ENCODE measurements at places on chromosomes 13 and 19.
A peak's percentile ranks its signal among the peaks of the same experiment; 100 is the strongest.

GRCh38 chr13:49441846-49442245 lies 2.0 kb downstream of the CAB39L start:
- DNase-seq, result no peak

- no peak for DNase-seq
Observed at GRCh38 chr13:73340069-73340468, 281.3 kb downstream of the KLF5 start.

DNA sequence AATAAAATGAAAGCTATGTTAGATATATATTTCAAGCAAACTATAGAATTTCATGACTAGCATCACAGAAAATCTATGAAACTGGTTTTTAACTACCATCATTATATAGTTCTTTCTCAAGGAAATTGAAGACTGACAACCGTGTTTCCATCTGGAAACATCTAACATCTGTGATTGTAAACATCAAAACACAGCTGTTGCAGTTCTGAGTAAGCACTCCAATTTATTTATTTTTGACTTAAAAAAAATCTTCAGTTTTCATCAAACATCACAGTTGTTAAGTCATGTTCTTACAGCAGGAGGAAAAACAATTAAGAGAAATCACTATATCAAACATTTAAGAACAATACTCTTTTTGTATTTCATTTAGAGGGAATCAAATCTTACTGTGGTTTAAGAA lies 1653.0 kb upstream of the MIR17HG start:
- DNase-seq, result no peak

- DNase-seq, result peak; percentile 67
Observed at GRCh38 chr13:30744056-30744680, 8.8 kb downstream of the ALOX5AP start.

- DNase-seq, result no peak
Observed at GRCh38 chr13:102261809-102262208, 140.0 kb downstream of the FGF14 start.

DNA sequence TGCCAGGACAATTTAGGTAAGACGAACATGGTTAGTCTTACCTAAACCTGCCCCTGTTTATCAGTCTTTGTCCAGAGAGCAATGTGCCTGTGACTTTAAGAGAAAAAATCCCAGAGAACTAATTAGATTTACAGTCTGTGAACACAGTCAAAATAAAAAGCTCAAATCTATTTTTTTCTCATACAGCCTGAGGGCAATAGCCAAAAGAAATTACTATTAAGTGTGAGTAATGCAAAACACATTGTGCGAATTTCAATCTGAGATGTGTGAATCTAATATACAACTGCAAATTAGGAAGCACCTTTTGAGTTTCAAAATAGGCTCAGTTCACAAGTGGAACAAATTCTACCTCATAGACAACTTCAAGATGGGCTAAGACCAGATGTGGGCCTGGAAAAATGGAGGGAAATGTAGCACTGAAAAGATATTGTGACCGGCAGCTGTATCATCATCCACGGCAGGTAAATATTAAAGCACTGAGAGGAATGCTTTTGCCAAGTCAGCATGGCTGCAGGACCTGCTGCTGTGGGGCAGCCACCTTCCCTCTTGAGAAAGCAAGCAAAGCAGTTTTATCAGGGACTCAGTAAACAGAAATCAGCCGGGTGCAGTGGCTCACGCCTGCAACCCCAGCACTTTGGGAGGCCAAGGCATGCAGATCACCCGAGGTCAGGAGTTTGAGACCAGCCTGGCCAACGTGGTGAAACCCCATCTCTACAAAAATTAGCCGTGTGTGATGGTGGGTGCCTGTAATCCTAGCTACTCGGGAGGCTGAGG lies 114.8 kb downstream of the KATNAL1 start:
- DNase-seq, result no peak

DNA sequence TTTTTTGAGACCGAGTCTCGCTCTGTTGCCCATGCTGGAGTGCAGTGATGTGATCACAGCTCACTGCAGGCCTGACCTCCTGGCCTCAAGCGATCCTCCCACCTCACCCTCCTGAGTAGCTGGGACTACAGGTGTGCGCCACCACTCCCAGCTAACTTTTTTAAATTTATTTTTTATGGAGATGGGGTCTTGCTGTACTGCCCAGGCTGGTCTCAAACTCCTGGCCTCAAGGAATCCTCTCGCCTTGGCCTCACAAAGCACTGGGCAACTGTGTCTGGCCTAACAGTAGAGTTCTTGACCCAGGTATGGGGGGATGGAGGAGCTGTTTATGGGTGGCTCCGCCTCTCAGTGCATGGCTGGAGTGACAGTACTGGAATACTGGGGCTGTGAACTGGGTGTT lies 59.6 kb downstream of the SMARCA4 start:
- no peak for DNase-seq

DNA sequence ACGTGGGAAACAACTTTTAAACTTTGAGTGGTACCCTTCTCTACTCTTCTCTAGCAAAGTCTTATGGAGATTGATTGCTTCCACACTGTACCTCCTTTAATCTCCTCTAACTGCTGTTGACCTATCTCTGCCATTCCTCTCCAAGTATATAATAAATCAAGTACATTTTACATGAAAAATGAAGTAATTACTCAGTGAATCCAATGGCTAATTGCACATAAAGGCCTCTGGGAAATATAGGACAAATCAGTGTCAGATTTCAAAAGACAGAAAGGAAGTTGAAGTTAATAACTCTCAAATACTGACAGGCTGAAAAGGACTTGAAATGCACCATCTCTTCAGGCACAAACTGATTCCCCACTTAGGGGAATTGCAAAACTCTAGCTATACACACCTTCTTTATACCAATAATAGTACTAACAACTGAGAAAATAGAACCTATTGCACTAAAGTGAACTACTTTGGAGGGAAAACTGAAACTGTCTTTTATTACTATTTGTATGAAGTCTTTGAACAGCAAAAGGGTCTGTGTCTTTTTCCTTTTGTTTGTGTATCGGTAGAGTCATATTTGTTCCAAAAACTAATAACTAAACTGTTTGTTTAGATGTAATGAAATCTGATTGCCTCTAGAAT lies 701.1 kb downstream of the PCDH9 start:
- no peak for DNase-seq

DNA sequence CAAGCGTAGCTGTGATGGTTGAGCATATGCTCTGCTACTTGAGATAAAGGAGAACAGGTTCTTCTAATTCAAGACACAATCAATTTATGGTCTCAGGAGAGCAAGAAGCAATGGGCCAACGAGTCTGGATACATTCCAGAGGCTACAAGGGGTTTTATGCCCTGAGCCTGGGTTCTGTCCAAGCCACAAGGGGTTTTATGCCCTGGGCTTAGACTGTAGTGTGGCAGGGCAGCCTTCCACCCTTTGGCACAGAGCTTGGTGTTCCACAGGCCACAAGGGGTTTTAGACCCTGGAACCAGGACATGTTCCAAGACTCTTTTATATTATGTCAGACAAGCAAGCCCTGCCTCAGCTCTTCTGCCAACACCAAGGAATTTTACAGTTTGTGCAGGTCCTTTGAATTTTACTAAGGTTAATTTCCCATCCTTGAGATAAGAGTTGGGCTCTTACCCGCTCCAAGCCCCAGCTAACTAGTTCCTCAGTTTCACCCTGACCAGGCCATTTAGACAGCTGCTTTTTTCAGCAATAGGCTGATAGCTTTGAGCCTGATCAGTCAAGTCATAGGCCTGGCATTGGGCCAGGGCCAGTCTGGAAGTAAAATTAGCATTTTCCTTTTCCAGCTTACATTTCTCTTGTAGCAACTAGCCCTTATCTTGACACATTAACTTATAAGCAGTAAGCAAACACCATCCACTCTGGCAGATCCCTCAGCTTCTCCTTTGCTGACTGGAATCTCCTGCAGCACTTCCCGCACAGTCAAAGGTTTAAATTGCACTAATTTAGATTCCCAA lies 95.0 kb downstream of the ZNF737 start:
- no peak for DNase-seq

GRCh38 chr13:103178986-103179943 lies 113.0 kb upstream of the SLC10A2 start:
- DNase-seq, result no peak

DNA sequence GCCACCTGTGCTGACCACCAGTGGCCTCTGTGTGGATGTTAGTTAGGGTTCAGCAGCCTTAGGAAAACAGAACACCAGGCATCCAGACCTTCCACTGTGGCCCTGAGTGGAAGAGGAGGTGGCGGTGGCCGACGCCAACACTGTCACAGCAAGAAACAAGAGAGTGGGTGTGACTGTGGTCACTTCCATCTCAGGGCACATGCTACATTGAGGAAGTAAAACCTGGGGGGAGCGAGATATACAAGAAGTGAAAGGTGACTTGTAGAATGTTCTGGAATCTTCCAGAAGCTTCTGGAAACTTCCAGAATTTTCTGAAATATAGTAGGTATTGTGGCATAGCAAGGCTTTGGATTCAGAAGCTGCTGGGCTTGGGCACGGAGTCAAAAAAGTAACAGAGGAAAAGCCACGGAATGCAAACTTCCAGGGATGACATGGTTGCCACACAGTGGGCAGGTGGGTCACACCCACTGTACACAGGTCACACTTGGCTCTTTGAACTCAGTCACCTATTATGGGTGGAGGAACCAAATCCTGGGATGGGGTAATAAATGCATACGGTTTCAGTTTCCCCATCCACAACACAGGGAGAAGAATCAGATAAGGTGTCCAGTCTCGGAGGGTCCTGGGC lies 24.3 kb downstream of the GNG7 start:
- no peak for DNase-seq

DNA sequence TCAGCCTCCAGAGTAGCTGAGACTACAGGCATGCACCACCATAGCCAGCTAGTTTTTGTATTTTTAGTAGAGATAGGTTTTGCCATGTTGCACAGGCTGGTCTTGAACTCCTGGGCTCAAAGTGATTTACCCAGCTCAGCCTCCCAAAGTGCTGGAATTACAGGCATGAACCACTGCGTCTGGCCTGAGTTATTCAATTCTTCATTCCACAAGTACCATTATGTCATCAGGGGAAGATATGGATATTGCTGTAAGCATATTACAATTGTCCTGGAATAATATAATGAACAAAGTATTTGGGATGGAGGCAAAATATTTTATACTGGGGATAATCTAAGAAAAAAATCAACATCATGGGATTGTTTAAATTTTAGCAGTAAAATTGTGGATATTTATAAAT lies 646.0 kb upstream of the SLITRK6 start:
- no peak for DNase-seq

GRCh38 chr13:27569405-27569804 lies 50.9 kb downstream of the LNX2 start:
- no peak for DNase-seq

DNA sequence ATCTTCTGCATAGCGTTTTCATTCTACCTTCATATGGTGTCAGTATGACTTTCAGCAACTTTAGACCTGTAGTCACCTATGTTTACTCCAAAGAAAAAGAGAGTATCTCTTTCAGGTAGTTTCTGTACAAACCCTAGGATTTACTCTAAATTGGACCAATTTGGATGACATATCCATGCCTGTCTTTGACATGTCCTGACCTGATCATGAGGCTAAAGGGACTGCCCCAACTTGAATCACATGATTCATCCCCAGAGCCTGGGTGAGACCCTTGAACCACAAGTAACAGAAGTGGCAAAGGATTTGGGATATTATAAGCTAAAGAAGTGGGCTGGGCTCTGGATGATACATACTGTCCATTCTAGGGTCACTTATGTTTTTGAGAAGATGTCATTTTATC lies 124.5 kb upstream of the CSNK1A1L start:
- DNase-seq, result no peak

DNA sequence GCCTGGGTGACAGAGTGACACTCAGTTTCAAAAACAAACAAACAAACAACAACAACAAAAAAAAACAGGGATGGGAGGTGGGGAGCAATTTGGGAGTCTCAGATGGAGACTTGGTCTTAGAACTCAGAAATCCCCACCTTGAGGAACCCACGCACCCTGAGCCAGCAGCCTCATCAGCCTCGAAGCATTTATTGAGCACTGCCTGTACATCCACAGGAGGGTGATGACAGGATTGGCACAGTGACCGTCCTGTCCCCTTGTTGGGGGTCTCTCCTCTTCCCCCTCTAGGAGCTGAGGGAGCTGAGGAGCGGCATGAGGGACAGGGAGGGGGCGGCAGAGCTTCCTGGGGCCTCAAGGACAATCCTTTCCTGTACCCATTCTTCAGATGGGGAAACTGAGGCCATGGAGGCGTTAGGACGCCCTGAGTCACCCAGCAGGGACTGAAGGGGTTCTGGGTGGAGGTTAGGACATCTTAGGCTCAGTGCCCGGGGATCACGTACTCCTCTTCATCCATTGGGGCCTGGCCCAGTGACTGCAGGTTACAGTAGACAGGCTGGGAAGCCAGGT lies 5.6 kb downstream of the GDF15 start:
- DNase-seq, result no peak

GRCh38 chr19:39382991-39383828 lies 7.7 kb downstream of the PAF1 start:
- no peak for DNase-seq

- no peak for DNase-seq
Observed at GRCh38 chr19:51022526-51022925, 3.0 kb upstream of the KLK10 start.

DNA sequence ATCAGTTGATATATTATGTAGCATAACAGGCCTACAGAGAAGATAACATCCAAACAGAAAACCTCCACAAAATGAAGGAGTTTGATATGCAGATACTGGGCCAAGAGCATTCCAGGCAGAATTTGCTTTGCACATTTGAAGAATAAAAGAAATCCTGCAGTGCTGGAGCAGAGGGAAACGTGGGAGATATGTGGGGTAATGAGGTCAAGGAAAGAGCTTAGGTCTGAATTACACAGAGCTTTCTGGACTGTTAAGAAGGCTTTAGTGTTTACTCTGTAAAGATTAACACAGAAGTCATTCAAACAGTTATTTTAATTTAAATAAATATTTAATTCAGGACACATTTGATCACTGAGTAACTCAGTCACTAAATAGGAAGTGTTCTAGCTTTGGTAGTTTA lies 692.7 kb downstream of the PCDH9 start:
- DNase-seq, result no peak

GRCh38 chr13:41222259-41222852 lies 28.0 kb upstream of the KBTBD7 start:
- peak; percentile 18 for DNase-seq

DNA sequence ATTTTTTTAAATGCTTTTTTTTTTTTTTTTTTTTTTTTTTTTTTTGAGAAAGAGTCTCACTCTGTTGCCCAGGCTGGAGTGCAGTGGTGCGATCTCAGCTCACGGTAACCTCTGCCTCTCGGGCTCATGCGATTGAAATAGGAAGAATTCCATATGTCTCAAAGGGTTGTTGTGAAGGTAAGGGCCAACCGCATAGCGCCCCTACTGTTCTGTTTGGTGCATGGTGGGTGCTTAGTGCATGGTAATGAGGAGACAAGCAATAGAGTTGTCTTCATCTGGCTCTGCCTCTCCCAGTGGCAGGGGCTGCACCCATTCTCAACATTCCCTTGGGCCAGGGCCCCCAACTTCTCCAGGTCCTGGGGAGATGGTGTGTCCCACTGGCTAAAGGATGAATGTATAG lies 68.7 kb downstream of the RASL11A start:
- peak; percentile 48 for DNase-seq

GRCh38 chr19:307111-307531 lies 15.9 kb upstream of the PLPP2 start:
- no peak for DNase-seq
